ENCODE measurements at places on chromosomes 12 and 14. TPM values are rescaled to one million over a fixed set of nuclear protein-coding genes. Genes with fewer than 3 reads are reported as not detected.

DNA sequence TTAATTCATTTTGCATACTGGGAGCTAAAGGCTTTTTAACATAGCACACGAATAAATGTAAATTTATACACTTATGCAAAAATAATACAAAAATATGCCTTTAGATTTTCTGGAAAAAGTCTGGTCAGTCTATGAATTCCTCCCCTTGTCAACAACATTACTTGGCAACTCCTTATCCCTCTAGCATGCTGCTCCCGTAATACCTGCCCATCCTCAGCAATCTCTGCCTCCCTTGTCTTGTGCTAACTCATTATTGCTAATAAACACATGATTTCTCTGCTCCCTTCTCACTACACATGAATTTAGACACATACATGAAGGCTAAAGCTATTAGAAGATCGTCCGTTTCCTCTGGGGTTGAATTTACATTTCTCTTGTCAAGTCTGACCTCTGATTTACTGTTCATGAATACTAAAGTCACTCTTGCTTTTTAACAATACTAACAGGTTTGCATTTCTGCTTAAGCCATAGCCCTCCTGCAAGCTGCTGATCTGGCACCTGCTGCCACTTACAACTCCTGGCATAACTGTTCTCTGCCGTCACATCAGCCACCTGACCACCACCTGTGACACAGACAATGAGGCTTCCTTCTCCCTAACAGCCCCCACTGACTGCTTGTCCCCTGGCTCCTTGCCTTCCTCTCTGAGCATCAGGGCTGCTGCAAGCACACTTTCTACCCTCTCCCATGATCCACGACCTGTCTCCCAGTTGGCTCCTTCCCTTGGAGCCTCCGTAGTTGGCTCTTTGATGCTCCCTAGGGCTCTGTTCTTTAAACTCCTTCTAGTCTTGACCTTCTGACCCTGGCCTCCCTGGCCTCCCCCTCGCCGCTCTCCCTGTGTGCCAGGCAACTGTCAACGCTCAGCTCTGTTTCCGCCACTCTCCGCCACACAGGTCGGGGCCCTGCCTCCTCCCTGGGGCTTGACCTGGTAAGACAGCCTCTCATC lies 177.6 kb downstream of the CALM1 start:
- DNase-seq = no peak

DNA sequence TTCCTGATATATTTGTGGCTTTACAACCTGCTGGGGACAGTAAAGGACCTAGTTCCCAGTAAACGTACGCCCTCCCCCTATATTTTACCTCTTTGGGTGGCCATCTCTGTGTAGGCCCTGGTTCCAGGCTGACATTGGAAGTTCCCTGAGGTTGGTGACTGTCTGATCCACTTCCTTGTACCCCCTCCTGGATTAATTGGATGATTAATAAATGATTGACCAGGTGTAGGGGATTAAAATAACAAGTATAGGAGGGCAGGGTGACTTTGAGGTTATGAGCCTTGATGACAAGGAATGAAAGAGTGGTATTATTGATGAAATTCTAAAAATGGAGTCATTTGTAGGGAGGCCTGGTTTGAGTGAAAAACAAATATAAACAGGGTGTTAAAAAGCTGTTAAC lies 9.6 kb downstream of the SUSD6 start:
- DNase-seq = no peak

ACADS gene
- 6.2 TPM for total RNA-seq

CCDC38 gene
- not detected for total RNA-seq

DNA sequence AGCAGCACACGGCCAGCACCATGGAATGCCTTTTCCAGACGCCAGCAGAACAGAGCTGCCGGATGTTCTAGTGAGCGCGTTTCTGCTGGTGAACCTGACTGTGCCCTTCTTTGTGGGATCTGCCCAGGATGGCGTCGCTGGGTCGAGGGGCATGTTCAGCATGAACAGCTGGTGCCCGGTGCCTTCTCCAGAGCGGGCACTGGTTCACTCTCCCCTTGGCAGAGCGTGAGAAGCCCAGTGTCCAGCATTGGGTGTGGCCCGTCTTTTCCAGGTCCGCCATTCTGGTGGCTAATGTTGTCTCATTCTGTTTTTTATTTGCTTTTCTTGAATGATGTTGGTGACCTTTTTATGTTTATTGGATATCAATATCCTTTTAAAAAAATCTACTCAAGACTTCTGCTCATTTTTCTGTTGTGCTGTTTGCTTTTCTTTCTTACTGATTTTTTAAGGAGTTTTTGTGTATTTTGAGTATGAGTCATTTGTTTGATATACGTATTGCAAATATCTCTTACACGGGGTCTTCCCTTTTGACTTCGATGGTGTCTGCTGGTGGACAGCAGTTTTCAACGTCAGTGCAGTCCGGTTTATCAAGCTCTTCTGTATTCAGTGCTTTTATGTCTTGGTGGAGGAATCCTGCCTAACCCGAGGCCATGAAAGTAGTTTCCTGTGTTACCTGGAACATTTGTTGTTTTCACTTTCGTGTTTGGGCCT lies 74.3 kb downstream of the ADGRD1 start:
- DNase-seq = no peak

- no peak for DNase-seq
Observed at GRCh38 chr12:132639956-132640520, 21.5 kb downstream of the P2RX2 start.

- no peak for DNase-seq
Observed at GRCh38 chr14:52400846-52401245, 86.7 kb downstream of the PTGER2 start.

DNA sequence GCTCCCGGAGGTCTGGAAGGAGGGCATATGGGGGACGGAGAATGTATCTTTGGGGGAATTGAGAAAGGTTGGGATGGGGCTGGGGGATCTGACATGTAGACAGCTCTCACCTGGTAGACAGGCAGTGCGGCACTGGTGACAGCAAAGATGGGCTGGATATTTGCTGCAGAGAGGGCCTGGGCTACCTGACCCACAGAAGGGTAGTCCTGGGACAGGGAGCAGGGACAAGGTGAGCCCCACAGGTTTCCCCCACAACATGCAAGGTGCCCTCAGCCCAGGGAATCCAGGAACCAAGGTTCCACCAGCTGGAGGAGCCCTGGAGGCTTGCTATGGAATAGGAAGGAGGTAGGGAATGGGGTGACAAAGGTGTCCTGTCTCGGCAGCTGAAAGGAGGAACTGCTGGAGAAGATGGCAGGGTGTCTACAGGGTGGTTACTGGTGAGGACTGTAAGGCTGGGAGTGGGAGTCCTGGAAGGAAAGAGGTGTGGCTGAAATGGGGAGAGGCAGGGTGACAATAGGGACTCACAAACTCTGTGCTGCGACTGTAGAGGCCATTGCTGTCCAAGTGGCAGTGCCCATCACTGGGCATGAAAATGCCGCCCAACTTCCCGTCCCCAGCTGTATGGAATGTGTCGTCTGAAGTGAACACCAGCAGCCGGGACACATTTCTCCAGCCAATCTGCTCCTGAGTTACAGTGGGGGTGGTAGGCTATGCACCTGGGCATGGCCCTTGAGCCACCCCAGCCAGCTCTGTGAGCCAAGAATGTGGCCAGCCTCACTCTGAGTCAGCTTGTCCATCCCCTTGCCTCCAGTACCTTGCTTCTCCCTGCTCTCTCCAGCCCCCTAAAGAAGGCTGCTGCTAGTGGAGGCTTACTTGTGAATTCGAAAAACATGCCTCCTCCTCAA lies 11.3 kb downstream of the ITGB7 start:
- no peak for DNase-seq

- peak; percentile 95 for DNase-seq
Observed at GRCh38 chr12:120292661-120293531, at the start of gene RNU4-1. Gene RNU4-1 (minus strand): TSS chr12:120293237.

Data from foreskin keratinocyte (primary cell).